Thoracic aorta (tissue), 2 donors: ENCODE measurements at places on chromosomes 13 and 19.

- DNase-seq: no peak
- H3K4me1 ChIP-seq: peaks cover 23% of the 10 kb centered on the region
- H3K27ac ChIP-seq: no peak overlapping the region
- no peak overlapping the region for H3K4me3 ChIP-seq
These were observed 3.7 kb downstream of the ZSCAN22 start for GRCh38 chr19:58330458-58330857.

DNA sequence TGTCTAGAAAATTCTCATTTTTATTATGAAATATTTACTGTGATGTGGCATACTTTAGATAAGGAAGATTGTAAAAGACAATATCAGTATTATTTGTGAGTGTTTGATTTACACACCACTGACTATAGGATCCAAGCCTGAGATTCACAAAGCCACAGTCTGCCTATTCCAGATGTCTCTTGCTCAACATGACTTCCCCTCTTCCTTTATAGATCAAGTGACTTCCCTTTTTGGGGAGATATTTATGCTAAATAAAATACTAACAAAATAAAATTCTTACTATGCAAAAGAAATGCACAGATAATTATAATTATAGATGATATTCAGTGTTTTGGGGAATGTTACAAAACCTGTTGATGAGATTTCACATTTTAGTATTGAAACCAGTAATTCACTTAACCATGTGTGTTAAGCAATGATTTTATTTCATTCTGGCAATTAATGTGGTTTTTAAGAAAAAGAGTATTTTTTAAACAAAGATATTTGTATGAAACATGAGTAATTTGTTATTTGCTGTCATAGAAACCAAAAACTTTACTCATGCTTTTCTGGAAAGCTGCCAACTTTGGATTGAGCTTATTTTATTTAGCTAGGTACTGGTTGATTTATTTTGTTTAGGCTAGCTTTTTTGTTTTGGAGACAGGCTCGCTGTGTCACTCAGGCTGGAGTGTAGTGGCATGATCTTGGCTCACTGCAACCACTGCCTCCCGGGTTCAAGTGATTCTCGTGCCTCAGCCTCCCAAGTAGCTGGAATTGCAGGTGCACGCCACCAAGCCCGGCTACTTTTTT is 13.7 kb upstream of the GPR183 start:
- H3K36me3 ChIP-seq: no peaks in the 10 kb centered on the region
- no peak for DNase-seq
- no peaks in the 10 kb centered on the region for H3K27me3 ChIP-seq

GRCh38 chr19:2051773-2052704 is 995 bp upstream of the MKNK2 start:
- peak overlapping the region; percentile 96 for H3K4me3 ChIP-seq
- H3K27me3 ChIP-seq: no peaks in the 10 kb centered on the region
- H3K4me1 ChIP-seq: peaks cover 51% of the 10 kb centered on the region
- H3K36me3 ChIP-seq: no peaks in the 10 kb centered on the region

- H3K27me3 ChIP-seq: no peaks in the 10 kb centered on the region
- peaks cover 49% of the 10 kb centered on the region for H3K36me3 ChIP-seq
- DNase-seq: peak; percentile 75
- H3K27ac ChIP-seq: peak overlapping the region; percentile 37
- peak overlapping the region; percentile 48 for H3K4me3 ChIP-seq
- no peaks in the 10 kb centered on the region for H3K4me1 ChIP-seq
These were observed 11.0 kb downstream of the FUZ start for GRCh38 chr19:49801966-49802661.

DNA sequence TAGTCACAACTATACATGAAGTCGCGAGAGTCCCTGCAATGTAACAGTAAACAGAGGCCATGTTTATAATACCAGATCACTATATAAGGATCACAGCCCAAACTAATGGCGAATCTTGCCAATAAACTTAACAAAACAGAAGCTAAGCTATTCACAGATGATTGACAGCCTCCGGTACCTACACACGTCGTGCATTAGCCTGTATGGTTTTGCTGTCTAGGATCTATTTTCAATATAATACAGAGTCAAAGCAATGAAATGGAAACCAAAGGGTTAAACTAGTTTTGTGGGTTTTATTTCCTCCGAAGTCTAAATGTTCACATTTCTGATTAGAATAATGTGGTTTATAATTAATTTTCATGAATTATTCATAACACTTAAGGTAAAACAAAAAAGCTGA is 10.1 kb downstream of the ANKRD10 start:
- DNase-seq: no peak
- H3K27ac ChIP-seq: no peak overlapping the region
- peaks cover 35% of the 10 kb centered on the region for H3K4me1 ChIP-seq
- H3K27me3 ChIP-seq: no peaks in the 10 kb centered on the region
- no peak overlapping the region for H3K4me3 ChIP-seq

DNA sequence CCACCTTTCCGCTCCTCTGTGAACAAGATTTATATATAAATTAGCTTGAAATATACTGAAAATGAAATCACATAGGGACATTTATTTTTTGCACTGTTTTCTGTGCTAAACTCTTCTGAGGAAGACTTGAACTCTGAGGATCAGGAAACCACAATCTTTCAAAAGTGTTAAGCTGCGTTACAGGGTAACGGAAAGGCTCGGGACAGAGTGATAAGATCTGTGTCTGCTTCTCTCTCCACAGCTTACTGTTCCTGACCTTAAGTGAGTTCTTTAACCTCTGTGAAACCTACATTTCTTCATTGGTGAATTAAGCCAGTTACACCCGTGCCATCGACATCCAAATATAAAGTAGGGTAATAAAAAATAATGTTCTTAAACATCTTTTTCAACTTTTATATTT is 38.9 kb downstream of the DACH1 start:
- no peak overlapping the region for H3K4me3 ChIP-seq
- H3K4me1 ChIP-seq: no peaks in the 10 kb centered on the region
- no peaks in the 10 kb centered on the region for H3K27me3 ChIP-seq

DNA sequence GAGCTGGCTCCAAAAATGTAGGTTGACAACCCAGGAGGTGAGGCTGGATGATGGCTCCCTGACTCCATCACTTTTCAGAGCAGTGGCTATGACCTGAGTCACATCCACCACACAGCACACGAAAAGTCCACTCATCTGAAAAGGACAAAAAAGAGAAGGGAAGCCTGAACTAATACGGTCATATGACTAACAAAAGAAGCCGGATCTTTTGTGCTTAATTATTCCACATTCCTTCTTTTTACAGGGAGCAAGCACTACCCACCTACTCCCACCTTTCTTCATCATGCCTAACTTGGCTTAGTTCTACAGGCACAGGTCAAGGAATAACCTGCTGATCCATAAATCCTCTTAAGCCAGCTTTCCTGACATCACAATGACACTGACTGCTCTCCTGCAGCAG is 601.3 kb upstream of the MIR17HG start:
- no peak for DNase-seq
- H3K27me3 ChIP-seq: no peaks in the 10 kb centered on the region
- no peak overlapping the region for H3K27ac ChIP-seq
- no peaks in the 10 kb centered on the region for H3K36me3 ChIP-seq

DNA sequence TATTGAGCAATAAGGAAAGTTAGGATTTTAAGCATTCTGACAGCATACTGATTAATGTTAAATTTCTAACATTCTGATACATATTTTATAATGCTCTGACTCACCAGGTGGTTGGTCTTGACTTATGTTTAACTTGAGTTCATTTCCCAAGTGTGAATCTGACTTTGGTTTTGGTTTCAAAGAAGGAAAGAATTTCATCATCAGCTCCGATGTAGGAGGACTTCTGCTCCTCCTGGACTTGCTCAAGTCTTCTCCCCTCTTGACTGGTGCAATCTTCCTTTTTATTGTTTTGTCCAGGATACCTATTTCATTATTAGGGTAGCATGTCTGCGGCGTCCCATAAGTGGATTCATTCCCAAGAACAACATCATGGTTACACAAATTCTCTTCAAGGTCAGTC is 141.3 kb downstream of the RNF17 start:
- peaks cover 7% of the 10 kb centered on the region for H3K36me3 ChIP-seq
- no peaks in the 10 kb centered on the region for H3K4me1 ChIP-seq
- H3K27me3 ChIP-seq: no peaks in the 10 kb centered on the region
- no peak overlapping the region for H3K27ac ChIP-seq
- no peak for DNase-seq

DNA sequence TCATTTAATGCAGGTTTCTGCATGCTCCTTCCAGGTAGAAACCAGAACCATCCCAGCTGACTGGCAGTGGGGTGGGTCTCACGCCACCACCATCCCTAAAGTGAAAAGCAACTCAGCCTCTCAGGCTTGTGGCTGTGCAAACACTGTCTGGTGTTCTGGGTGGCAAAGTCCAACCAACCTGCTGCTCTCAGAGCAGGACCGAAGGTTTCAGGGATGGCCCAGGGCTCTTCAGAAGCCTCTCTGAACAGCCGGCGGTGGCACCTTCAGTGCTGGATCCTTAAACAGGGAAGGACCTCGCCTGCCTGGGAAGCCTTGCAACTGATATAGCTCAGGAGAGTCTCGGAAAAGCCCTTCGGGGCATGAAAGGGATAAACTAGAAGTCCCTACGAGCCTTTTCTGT is 100.8 kb downstream of the COL4A1 start:
- peaks cover 82% of the 10 kb centered on the region for H3K36me3 ChIP-seq
- no peaks in the 10 kb centered on the region for H3K27me3 ChIP-seq
- H3K27ac ChIP-seq: no peak overlapping the region

GRCh38 chr19:1582201-1582600 is 10.5 kb downstream of the MBD3 start:
- H3K27me3 ChIP-seq: no peaks in the 10 kb centered on the region
- no peaks in the 10 kb centered on the region for H3K4me1 ChIP-seq
- no peak overlapping the region for H3K27ac ChIP-seq
